ENCODE measurements at places on chromosomes 12 and 14.
A peak's percentile ranks its signal among the peaks of the same experiment; 100 is the strongest.

DNA sequence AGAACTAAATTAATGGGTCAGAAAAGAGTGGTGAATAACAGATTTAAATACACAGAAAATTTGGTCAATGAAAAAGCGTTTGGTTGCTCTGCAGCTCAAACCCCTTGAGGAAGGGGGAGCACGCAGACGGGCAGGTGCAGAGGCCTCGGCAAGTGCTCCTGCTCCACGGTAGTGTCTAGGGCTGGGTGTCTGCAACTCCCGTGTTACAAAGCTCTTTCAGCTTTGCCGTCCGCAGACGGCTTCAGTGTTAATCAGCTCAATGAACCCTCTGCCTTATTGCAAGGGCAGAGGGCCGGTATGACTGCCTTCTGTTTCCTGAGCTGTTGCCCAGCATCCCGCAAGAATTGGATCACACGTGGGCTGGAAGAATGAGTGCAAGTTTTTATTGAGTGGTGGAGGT, 125.7 kb upstream of the TRHDE start:
- no peak for DNase-seq

GRCh38 chr12:45789025-45789424, 59.5 kb downstream of the ARID2 start:
- no peak for DNase-seq

- DNase-seq, result peak; percentile 58
Measured at GRCh38 chr14:69574263-69574953, at the start of gene CCDC177. Gene CCDC177 (minus strand): TSS chr14:69574871. CDS start chr14:69573622, 1,249 bp downstream.

DNA sequence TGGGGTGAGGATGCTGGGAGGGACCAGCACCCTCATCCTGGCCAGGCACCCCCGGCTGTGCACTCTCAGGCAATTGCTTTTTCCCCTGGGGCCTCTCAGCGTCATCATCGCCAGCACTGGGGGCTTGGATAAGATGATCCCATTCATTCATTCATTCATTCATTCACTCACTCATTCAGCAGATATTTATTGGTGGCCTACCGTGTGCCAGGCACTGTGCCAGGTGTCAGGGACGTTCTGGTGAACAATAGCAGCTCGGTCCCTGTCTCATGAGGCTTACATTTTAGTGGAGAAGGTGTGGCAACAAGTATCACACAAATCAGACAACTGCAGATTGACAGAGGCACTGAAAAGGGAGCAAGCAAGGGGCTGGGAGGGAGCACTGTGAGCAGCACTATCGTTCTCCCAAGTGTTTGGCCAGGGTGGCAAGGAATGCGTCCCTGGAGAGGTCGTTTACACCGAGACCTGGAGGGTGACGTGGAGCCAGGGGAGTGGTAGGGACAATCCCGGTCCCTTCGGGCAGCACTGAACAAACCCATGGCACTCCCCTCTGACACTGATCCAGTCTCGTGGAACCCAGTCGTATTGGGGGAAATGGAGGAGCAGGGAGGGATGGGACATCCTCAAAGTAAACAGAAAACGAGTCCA, 124.1 kb downstream of the PAPOLA start:
- DNase-seq, result no peak

- DNase-seq, result no peak
Measured at GRCh38 chr14:53441789-53442188, 288.7 kb upstream of the DDHD1 start.

DNA sequence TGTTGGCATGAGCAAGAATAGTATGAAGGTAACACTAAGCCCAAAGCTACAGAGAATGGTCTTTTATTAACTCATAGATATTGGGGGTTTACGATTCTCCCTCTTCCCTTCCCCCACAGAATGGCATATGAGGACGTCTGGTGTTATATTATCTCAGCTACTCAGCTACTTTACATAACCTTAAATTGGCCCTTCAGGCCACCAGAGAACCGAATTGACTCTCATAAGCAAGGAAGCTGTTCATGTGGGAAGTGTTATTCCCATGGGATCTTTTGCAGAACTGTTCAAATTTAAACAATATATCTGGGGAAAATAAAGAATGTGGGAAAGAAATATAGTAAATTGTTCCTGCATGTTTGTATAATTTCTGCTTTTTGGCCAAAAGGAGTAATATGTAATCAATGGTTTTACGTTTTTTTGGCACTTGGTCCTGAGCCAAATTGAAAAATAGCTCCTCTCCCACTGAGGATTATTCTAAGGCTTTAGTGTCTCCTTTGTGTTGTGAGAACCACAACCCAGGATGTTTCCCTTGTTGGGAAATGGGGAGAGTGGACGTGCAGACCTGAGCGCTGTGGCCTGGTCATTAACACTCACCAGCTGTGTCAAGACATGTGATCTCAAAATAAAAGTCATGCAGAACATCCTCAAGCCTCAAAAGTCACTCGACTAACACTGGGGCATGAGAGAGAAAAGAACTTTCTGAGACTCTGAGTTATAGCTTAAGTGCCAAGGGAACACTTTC, 31.8 kb upstream of the CMAS start:
- no peak for DNase-seq

DNA sequence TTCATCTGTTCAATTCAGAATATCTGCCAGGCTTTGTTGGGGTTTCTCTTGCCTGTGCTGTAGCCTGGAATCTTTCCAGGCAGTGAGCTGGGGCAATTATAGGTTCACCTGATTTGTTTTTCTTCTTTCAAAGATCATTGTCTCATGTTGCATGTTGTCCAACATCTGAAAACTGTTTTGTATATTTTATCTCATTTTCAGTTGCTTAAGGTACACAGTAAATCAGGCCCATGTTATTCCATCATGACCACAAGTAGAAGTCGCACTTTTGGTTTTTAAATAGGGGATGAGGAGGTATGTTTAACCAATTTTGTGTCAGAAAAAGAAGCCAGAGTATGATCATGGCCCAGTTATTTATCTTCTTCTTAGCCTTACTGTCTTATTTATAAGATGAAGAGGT, 24.9 kb upstream of the FUT8 start:
- DNase-seq, result no peak

DNA sequence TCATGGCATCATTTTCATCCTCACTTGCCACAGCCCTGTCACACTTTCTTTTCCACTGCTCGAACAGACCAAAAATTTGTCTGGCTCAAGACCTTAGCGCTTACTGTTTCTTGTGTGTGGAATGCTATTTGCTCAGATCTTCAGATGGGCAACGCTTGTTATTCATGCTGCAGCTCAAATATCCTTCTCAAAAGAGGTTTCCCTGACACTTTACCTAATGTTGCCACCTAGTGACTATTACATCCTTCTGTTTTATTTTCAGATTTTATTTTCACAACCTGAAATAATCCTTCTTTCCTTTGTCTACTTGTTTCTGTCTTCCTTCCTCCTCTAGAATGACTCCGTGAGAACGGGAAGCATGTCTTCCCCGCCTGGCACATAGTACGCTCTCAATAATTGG, 5.6 kb downstream of the FBXO33 start:
- no peak for DNase-seq

DNA sequence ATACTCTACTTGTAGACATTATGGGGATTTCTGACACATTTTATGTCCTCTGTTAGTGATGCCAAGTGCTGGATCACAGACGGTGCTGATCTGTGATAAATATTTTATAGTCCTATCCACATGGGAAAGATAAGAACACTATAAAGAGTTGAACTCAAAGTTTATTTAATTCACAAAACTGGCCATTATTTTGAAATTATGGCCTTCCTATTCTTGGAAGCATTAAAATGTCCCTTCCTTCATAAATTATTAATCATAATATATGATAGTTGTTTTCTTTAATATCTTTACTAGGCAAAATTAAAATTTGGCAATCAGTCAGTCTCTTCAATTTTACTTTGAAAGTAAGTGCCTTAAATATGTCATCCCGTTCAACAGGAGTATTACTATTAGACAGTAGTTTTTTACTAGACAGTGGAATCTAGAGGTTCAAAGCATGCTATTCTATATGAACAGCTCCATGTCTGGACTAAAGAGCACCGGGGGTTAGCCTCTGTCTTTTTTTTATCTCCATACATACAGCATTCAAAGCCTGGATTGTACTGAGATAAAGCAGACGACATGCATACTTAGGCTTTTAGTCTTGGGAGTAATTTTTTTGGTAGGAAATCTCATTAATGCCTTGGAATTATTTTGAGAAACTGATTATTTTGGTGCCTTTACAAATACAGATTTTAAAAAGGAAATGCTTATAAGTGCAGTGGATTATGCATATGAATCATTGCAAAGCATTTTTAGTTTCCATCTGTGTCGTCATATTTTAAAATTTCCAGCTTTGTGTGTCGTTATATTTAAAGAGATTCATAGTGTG, 306.1 kb upstream of the RGS6 start:
- no peak for DNase-seq

DNA sequence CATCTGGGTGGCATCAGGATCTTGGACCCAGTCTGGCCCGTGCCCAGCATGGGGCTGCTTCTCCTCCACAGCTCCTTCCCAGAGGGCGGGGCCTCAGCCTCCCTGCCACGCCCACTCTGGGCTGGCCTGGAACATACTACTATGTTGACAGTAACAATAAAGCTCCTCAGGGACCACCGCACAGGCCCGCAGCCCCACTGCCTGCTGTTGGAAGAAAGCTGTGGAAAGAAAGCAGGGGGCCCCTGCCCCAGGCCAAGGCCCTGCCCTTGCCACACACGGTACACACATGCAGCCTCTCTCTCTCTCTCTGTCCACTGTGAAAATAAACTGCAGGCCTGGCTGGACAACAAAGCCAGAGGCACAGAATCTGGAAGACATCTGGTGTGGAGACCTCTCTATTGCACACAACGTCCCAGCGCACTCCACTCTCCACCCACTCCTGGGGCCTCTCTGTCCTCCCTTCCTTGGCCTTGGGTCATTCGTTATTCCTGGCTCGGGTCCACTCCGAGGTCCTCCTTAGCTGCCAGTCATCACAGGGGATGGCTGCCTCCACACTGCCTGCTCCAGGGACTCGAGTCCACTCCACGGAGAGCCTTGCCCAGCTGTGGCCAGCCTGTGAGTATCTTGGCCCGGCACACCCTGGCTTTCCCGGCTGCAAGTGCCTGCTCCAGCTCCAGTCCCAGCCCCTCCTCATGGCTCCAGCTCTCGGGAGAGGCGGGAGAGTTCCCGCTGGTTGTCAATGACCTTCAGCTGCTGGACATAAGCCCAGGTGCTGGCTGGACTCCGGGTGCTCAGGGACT, 11.8 kb upstream of the ENDOU start:
- no peak for DNase-seq

- DNase-seq, result peak; percentile 31
Measured at GRCh38 chr12:51827925-51828818, 20.3 kb downstream of the FIGNL2 start.

GRCh38 chr12:1083151-1083888, 92.3 kb downstream of the ERC1 start:
- no peak for DNase-seq

- DNase-seq, result no peak
Measured at GRCh38 chr14:99255621-99256482, 16.1 kb downstream of the BCL11B start.

DNA sequence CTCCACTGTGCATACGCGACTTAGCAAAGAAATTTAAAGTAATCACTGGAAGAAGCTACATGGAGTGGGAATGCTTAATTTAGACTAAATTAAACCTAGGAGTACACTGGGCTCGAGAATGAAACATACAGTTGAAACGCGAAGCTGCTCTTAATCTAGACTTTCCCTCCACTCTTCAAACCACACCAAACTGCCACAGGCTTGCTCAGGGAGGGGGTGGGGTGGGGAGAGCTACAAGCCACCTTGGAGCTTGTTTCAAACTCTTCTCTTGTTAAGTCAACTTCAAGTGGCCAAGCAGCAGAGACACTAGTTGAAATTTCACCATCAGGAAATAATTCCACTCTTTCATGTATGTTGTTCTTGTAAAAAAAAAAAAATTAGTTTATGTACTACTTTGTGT, 69.9 kb downstream of the SLC38A1 start:
- DNase-seq, result no peak

- no peak for DNase-seq
Measured at GRCh38 chr14:101788016-101788635, 26.6 kb downstream of the PPP2R5C start.

DNA sequence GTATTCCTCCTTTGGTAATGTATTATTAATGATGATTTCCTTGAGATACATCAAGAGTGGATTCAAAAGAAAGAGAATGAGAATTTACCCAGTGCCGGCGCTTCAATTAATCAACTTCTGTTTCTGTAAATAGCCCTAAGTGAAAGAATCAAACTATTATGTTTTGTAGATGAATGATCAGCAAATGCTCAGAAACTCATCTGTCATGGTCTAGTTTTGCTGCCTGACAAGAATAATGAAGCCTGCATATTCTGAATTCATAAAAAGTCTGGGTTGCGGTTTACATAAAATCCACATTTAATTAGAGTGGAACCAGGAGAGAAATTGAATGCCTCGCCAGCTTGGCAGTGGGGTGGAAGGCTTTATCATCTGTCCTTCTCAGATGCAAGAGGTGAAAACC, 325.3 kb downstream of the GALC start:
- DNase-seq, result no peak

DNA sequence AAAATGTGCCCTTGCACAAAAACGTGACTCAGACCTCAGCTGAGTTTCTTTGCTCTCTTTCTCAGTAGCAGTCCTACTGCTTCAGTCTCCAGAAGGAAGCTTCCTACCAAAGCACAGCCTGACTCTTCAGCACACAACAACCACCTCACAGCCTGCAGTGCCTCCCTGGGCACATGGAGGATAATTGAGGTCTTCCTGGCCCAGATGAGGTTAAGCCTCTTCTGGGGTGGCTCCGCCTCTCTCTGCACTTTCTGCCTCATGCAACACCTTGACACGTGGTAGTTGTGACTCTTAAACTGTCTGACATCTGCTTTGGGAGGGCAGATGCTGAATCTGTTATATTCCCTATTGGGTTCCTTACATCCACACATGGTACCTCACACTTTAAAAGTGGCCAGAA, 33.8 kb downstream of the GIT2 start:
- DNase-seq, result no peak

DNA sequence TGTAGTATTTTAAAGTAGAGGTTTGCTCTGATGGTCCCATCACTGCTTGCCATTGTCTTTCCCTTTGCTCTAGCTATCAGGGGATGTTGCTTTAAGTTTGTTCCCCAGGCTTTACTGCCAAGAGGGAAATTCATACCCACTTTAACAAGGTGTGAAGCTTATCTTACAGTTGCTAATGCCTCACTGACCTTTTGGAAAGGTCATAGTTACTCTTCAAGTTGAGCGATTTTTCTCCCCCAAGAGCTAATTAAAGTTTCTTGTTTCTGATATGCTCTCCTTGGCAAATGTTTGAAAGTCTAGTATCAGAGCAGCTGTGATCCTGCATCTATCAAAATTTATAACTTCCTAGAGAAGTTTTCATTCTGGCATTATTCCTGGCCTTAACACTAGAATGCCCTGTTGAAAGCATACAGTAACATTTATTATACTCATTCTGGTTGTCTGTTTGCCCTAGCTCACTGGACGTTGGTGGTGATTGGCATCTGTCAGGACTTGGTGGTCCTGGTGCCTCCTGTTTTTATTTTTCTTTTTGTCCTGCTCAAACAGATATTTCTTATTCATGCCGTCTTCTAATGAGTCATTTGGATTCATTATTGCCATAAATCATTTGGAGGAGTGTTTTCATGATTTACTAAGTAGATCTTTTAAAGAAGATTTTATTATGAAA, 8.1 kb downstream of the ATP2A2 start:
- DNase-seq, result no peak

DNA sequence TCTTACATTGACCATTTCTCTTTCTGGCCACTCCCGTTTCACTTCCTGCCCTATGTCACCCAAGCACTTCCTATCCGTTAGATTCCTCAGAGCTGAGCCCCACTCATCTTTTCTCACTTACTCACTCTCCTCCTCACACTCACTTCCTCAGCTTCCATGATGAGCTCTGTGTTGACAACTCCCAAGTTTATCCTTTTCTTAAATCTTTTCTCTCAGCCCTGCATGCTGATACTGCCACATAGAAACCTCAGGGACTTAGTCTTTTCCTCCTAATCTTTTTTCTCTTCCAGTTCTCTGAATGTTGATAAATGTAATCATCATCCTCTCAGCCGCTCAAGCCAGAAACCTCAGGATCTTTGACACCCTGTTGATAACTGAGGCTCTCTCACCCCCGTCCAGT, 99.6 kb downstream of the ANO6 start:
- no peak for DNase-seq
